ENCODE measurements at places on chromosomes 1 and 21.

DNA sequence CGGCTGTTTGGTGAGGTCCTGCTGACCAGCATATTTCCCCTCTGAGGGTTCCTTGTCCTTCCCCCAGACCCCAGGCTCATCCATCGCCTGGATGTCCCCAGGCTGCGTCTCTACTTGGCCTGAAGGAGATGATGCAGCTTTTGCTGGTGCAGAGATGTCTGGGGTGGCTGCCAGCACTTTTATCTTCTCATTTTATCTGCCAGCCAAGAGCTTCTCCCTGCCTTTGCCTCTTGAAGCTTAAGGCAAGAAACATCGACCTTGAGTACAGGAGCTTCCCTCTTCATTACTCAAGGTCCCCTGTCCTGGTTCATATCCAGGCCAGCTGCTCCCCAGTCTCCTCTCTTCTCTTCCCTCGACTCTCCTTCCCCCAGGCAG lies 9.2 kb upstream of the H6PD start:
- H3K4me3 ChIP-seq: no peak overlapping the region
- no peaks in the 10 kb centered on the region for H3K4me1 ChIP-seq
- H3K27ac ChIP-seq: no peak overlapping the region

DNA sequence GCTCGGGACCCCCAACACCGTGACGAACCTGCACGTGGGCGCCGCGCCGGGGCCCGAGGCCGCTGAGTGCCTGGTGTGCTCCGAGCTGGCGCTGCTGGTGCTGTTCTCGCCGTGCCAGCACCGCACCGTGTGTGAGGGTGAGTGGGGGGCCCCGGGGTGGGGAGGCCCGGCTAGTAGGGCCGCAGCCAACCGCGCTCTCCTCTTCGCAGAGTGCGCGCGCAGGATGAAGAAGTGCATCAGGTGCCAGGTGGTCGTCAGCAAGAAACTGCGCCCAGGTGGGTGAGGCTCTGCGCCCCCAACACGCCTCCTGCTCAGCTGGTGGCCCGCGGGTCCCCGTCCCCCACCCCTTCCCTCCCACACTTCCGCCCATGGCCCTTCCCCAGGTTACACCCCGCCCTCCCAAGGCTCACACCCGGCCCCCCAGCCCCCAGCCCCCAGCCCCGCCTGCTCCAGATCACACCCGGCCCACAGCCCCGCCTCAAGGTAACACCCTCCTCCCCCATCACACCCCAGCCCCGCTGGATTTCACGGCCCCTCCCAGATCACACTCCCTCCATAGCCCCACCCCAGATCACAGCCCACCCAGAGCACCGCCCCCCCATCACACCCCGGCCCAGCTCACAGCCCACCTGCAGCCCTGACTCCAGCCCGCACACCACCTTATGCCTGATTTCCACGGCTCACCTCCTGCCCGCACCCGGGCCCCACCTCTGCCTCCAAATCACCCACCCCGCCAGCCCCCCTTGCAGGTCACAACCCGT lies 2.4 kb upstream of the MMP23B start:
- peaks cover 13% of the 10 kb centered on the region for H3K27me3 ChIP-seq
- H3K4me3 ChIP-seq: no peak overlapping the region
- peaks cover 20% of the 10 kb centered on the region for H3K36me3 ChIP-seq
- no peak overlapping the region for H3K27ac ChIP-seq
- peak; percentile 35 for DNase-seq

DNA sequence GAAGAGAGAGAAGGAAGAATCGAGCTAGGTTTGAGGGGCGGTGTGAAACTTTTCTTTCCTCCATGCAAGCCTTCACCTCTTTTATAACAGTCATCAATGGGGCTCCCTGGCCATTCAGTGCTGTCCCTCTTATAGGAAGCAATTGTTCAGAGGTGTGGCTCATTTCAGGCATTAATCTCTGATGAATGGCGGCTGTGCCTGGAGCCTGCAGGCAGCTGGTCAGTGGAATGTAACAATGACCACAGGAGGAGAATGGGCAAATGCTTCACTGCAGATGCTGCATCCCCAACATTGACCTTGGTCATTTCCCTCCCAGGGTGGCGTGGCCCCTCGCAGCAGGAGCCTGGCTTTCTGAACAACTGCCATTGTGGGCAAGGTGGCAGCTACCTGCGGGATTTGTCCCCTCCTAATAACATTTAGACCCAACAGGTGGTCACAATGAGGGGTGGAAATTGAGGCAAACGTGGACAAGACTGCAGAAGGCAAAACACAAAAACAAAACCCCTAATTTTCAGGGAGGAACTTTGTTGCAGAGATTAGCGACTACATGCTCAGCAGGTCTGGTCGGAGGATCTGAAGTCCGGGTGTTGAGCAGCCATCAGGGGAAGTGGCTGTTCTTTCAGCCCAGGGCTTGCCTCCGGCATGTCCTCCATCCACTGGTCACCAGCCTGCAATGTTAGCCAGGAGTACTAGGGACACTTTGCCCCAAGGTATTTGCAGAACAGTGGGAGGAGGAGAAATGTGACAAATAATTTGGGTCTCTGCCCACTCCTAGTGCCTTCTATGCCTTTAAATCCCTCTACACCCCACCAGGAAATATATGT lies 97.3 kb upstream of the PAXBP1 start:
- peaks cover 14% of the 10 kb centered on the region for H3K27me3 ChIP-seq
- no peak overlapping the region for H3K27ac ChIP-seq
- no peaks in the 10 kb centered on the region for H3K4me1 ChIP-seq
- no peak overlapping the region for H3K4me3 ChIP-seq
- H3K36me3 ChIP-seq: no peaks in the 10 kb centered on the region

GRCh38 chr1:1196431-1197187 lies 9.8 kb downstream of the TNFRSF18 start:
- DNase-seq: no peak
- H3K36me3 ChIP-seq: no peaks in the 10 kb centered on the region
- H3K27ac ChIP-seq: no peak overlapping the region

GRCh38 chr1:14715266-14715665 lies 116.8 kb downstream of the KAZN start:
- no peaks in the 10 kb centered on the region for H3K27me3 ChIP-seq
- no peak overlapping the region for H3K27ac ChIP-seq
- no peak for DNase-seq
- H3K4me1 ChIP-seq: no peaks in the 10 kb centered on the region

DNA sequence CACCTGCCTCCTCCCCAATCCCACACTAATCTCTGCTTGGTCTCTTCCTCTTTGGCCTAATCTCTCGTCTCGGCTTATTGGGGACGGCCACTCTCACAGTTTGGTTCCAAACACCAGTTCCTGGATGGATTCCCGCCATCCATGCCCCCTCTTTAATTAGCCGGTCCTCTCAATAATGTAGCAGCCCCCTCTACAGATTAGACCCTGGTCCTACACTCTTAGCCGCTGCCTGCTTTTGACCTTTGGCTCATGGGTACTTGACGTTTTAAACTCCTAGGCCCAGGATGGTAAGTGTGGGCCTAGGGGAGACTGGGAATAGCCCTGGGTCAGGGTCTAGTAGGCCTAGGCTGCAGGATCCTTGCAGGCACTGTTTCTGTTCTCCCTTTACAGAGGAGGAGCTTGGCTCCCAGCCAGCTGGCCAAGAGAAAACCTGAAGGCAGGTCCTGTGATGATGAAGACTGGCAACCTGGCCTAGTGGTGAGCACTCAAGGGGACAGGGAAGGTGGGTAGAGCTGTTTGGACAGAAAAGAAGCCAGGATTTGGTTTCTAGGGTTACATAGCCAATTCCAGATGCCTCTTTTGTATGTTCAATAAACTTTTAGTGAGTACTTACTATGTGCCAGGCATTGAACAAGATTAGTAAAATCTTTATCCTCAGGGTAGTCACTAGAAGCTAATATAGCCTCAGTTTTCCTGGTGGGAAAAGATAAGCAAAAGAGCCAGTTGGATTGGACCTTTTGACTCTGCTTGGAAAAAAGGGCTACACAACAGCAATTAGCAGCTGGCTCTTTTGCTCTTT lies 758 bp downstream of the RAD54L start:
- no peaks in the 10 kb centered on the region for H3K27me3 ChIP-seq
- peaks cover 17% of the 10 kb centered on the region for H3K36me3 ChIP-seq
- DNase-seq: peak; percentile 57
- H3K4me3 ChIP-seq: peak overlapping the region; percentile 84
- peaks cover 8% of the 10 kb centered on the region for H3K4me1 ChIP-seq

DNA sequence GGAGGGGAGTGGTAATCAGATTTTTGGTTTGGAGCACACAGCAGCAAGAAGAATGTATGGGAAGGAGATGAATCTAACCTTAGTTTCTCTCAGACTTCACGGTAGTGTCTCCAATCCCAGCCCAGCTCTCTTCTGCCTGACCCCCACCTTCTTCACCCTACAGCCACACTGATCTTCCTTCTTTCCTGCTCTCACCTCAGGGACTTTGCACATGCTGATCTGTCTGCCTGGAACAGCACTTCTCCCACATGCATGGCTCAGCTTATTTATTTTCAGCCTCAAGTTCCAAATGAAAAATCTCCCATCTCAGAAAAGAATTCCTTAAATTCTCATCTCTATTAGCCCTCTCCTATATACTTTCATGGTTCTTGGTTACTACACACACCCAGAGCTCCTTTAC lies 48.8 kb upstream of the LPAR3 start:
- no peaks in the 10 kb centered on the region for H3K4me1 ChIP-seq
- no peaks in the 10 kb centered on the region for H3K36me3 ChIP-seq
- H3K4me3 ChIP-seq: no peak overlapping the region
- no peaks in the 10 kb centered on the region for H3K27me3 ChIP-seq
- no peak overlapping the region for H3K27ac ChIP-seq
